ENCODE measurements at places on chromosomes 6 and 20.

GRCh38 chr6:167589615-167589940, 237.1 kb upstream of the AFDN start:
- no peak for DNase-seq

GRCh38 chr6:150391890-150392289, 23.1 kb downstream of the IYD start:
- no peak for DNase-seq

- DNase-seq: no peak
Measured at GRCh38 chr6:110114004-110114403, 65.5 kb downstream of the WASF1 start.

GRCh38 chr6:145017516-145017915, 717.8 kb downstream of the EPM2A start:
- no peak for DNase-seq

DNA sequence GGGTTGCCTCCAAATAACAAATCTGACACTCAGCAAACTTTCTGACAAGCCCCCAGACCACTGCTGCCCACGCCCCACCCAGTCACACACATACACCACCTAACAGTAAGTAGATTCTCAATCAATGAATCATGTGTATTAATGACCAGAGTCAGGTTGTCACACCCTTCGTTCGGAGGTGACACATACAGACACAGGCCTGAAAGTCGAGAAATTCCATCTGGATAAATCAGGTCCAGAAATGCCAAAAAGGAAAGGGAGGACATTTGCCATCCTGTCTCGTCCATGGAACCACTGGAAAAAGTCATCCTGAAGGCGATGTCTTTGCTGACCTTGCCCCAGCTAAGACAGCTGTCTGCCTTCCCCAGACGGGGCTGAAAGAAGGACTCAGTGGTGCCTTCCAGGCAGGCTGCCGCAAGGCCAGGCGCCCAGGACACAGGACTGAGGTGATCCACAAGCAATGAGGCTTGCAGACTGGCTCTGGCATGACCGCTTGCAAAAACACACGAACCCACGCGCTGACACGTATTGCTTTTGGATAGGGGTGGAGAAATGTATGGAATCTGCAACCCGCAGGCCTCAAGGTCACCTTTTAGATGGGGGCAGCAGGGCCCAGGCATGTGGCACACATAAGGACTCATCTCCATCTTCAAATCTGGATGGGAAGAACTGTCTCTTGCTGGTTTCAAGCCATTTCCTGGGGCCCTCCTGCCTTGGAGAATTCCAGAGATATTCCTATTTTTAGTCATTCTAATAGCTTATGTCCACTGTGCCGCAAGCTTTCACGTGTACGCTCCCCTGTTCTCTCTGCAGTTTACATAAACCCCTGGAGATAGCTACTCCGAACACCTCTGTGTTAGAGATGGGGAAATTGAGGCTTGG, 9.0 kb downstream of the NFATC2 start:
- peak; percentile 72 for DNase-seq

GRCh38 chr20:38170826-38171674, 6.0 kb upstream of the TGM2 start:
- peak; percentile 33 for DNase-seq

DNA sequence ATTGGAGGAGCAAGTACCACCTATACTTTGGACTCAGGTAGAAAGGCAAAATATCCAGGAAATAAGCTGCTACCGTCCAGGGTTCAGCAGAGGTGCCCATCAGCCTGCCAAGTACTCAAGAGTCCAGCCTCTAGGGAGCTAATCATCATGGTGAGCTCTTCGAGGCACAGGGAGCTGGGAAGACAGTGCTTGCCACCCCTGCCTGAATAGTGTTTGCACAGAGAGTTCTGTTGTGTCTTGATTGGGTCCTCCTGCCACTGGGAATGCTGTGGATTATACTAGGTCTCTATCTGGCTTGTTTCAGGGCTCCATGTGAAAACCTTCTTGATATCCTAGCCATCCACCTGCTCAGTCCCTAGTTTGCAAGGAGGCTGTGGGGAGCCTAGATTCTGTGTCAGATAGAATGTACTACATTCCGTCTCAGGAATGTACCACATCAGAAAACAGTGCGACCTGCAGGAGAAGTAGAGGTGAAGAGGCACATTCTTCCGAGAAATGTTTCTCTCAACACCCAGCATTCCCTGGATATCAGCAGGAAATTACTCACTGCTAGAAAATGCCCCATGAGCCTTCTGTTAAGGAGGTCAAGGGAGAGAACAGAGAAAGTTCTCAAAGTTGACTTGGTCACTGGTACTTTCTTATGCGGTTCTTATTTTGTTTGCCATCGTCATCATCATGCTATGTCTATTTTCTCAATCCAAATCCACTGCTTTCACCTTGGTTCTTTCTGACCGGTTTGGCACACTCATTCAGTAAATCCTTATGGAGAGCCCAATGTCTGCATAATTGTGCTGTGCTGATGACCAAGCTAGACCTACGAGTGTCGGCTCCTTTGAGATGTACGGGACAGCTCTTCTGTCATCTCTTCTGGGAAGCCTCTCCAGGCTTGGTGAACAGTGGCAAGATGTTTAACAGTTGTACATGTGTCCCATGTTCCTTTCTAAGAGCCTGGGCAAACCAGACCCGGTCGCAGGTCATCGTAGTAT, 30.7 kb downstream of the PTPN1 start:
- DNase-seq: peak; percentile 47

GRCh38 chr6:89139509-89140346, 6.1 kb upstream of the PM20D2 start:
- DNase-seq: peak; percentile 93

- no peak for DNase-seq
Measured at GRCh38 chr6:4905826-4906225, 98.0 kb downstream of the RPP40 start.

DNA sequence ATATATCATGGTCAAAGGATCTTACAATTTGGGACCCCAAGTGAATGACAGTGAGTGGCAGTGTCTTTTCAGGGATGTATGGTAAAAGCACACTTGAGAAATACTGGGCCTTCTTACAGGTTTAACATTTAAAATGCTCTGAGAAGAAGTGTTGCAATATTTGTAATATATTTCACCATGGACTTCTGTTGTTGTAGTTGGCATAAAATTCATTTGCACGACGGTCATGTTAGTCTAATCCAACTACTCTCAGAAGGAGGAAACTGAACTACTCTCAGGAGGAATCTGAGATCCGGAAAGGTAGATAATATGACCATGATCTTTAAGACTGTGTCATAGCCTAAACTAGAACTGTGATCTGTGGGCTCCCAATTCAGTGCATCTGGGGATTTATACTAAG, 700.1 kb downstream of the HDGFL1 start:
- no peak for DNase-seq

- DNase-seq: no peak
Measured at GRCh38 chr20:63964412-63964811, 5.3 kb downstream of the ZNF512B start.

DNA sequence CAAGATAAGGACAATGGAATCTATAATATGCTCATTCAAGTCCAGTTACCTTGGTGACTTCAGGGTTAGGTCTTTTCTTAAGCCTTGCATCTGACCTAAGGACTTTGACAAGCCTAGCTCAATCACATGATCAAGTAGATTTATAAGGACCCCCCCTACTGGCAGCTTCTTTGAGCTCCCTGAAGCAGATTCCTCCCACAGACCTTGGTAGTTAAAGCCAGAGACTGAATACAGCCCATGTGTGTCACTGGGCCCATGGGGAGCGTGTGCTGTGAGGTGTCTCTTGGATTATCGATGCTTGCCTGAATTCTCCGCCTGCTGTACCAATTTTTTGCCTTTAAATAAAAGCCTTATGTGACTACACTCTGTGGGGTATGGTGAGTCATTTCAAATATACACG, 372.7 kb upstream of the RGS17 start:
- no peak for DNase-seq

GRCh38 chr6:37272834-37273566, 15.1 kb upstream of the TMEM217 start:
- DNase-seq: no peak
